ENCODE measurements at places on chromosomes 2 and 18.

DNA sequence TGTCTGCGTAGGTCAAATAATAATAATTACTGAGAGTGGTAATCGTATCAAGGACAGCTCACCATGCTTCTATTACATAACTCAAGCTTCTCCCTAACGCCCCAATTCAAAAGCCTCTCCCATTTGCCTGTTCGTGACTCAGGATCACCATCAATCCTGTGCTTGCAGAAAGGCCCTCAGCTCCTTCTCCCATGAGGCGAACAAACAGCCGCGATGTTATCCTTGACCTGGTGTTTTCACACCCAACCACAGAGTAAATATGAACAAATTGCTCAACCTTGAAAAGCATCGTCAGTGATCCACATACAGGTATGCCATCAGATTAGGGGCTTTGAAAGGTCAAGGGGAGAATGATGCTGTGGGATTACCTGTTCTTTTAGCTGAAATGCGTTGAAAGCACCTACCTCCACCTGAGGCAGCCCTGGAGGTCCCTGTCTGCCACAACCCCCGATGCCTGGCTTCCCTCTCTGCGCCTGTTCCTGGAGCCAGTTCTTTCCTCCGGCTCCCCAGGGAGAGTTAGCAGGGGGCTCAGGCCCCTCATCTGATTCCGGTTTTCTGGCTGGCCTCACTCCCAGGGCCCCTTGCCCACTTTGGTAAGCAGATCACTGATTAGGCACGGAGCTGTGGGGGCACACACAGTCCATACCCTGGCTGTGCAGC is 39.1 kb upstream of the ODC1 start:
- DNase-seq: peak; percentile 34

GRCh38 chr2:230640540-230641011 is 72.1 kb upstream of the CAB39 start:
- no peak for DNase-seq

- DNase-seq: no peak
Observed at GRCh38 chr2:219595256-219595655, 2.4 kb upstream of the STK11IP start.

GRCh38 chr2:49426996-49427395 is 272.7 kb upstream of the FSHR start:
- DNase-seq: no peak

DNA sequence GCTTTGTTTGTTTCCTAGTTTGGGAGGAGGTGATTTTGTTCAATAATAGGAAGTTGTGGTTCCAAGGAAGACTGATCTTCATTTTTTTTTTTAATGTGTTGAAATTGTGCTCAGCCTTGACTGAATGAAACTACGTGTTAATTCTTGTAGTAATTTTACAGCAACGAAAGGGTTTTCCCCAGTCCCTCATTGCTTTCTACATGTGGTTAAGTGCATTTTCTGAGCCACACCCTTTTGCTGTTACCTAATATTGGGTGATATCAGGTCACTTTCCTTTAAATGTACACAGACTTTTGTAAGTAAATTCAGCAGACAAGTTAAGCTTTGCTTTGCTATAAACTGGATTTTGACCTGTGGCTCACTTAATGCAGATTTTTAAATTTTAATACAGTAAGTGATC is 73.6 kb downstream of the OTX1 start:
- no peak for DNase-seq

GRCh38 chr2:9519250-9519649 is 36.4 kb downstream of the ADAM17 start:
- no peak for DNase-seq

Data from NCI-H146 (cell line).